ENCODE measurements at places on chromosomes 1 and 21.

GRCh38 chr1:117512728-117513321 is 93.0 kb upstream of the TENT5C start:
- DNase-seq: peak; percentile 49

- no peak for DNase-seq
Observed at GRCh38 chr1:174247472-174247871, 88.2 kb downstream of the RABGAP1L start.

DNA sequence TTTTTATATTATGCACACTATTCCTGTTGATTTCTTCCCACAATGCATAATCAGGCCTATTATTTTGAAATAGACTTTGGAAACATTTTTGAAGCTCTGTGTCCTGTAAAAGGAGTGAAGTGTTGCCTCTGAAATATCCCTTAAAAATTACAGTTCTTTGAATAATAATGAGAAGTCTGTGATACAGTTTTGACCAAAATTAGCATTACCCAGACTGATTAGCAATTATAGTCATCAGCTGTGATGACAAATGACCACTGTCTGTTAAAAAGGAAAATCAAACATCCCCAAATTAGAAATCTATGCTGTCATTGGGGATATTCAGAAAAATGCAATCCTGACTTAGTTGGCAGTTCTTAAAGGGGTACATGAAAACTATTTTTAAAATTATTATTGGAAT is 63.7 kb downstream of the PTGS2 start:
- no peak for DNase-seq

- no peak for DNase-seq
Observed at GRCh38 chr1:112699425-112700144, 7.3 kb downstream of the RHOC start.

DNA sequence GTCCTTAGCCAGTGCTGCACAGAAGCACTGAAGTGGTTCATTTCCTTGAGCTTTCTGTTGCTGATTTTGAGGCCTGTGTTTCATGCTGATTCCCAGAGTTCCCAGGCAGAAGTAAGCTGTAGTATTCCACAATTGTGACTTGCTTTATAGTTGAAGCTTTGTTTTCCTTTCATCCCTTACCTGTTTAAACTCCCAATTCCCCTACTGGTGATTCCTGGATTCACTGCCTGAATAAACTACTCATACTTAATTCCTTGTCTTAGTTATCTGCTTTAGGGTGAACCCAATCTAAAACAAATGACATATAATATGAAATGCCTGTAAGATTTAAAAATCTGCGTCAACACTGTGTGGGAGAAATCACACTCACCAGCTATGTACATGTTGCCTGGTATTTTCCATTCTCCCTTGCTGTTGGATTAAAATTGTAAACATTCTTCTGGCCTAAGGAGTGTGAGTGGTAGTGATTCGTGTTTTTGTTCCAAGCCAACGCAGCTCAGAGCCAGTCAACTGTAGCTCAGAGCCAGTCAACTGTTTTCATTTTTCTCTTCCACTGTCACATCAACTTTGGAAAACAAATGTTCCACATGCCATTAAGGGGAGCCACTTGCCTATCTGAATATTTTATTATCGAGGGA is 879.4 kb downstream of the MRPL39 start:
- no peak for DNase-seq

GRCh38 chr1:39001516-39002421 is 10.7 kb downstream of the AKIRIN1 start:
- no peak for DNase-seq
